ENCODE measurements at places on chromosomes 7 and 10. TPM values are rescaled to one million over a fixed set of nuclear protein-coding genes. Genes with fewer than 3 reads are reported as not detected.

Gene TRIM56
- total RNA-seq: 12.6 TPM

Gene GRID2IP
- 0.06 TPM for total RNA-seq

Gene PPP1R17
- not detected for total RNA-seq

Gene PDE6C
- total RNA-seq: not detected

GRCh38 chr7:96388620-96389383 lies 66.9 kb upstream of the SLC25A13 start:
- H3K27ac ChIP-seq: peak overlapping the region; percentile 57
- H3K4me3 ChIP-seq: no peak overlapping the region
- no peaks in the 10 kb centered on the region for H3K27me3 ChIP-seq

- no peak for DNase-seq
- H3K27me3 ChIP-seq: peaks cover 31% of the 10 kb centered on the region
- H3K4me3 ChIP-seq: no peak overlapping the region
- no peak overlapping the region for H3K27ac ChIP-seq
- no peaks in the 10 kb centered on the region for H3K4me1 ChIP-seq
These were observed 5.8 kb upstream of the ITIH5 start for GRCh38 chr10:7672341-7673134.

DNA sequence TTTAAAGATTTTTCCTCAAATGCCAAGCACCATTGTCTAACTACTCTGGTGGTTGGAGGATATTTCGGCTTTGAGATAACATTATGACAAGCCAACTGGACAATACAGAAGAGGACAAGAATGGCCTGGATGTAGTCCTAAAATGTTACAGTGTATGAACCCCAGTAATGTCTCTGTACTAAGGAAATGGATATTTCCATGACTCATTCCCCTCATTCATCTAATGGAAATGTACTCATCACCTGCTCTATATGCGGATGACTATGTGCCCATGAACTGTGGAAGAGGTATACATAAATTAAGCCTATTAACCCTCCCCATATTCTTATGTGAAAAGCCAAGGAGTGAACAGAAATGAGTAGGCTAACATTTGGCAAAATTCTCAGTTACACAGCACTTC lies 207.9 kb downstream of the CACNA2D1 start:
- H3K27ac ChIP-seq: peak overlapping the region; percentile 38
- DNase-seq: no peak
- H3K27me3 ChIP-seq: no peaks in the 10 kb centered on the region
- peaks cover 29% of the 10 kb centered on the region for H3K4me1 ChIP-seq

DNA sequence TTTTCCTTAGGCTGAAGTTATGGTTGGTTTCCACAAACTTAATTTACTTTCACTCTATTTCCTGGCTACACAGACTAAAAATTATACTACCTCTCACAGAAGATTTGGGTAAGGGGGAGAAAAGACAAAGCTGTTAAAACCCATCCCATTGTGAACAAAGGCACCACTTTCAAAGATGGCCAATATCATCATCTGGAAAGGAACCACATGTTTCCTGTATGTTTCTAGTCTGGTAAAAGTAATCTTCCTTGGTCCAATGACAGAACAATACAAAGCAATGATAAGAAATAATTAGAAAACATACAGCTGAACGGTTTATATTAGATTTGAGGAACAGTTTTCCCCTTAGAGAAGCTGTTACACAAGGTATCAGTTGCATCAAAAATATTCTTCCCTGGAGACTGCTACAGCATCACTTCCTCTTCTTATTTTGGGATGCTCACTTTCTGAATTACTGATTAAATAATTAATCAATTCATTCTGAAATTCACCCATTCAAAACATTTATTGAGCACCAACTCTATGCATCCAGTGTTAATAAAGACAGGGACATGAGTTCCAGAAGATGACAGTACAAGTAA lies 8.5 kb upstream of the SFR1 start:
- H3K27me3 ChIP-seq: no peaks in the 10 kb centered on the region
- no peak overlapping the region for H3K27ac ChIP-seq
- no peaks in the 10 kb centered on the region for H3K36me3 ChIP-seq
- no peak overlapping the region for H3K4me3 ChIP-seq

- no peak overlapping the region for H3K27ac ChIP-seq
- no peaks in the 10 kb centered on the region for H3K27me3 ChIP-seq
- H3K36me3 ChIP-seq: no peaks in the 10 kb centered on the region
These were observed 25.3 kb upstream of the GJD4 start for GRCh38 chr10:35579726-35580422.

DNA sequence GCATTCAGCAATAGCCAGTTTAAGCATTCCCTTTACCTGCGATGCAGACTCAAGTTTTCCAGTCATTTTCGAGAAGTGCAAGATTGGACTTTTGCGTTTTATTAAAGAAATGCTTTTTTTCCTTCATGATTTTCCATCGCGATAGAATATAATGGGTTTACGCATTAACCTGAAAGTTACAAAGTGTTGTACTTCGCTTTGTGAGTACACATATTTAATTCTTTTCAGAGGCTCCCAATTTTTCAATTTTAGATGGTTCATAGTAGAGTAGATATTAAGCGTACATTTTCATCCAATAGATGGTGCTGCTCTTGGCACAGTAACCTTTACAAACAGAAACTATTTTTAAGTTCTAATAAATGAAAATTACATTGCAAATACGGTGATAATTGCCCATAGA lies 1.3 kb downstream of the PTPRZ1 start:
- no peaks in the 10 kb centered on the region for H3K4me1 ChIP-seq
- H3K4me3 ChIP-seq: peak overlapping the region; percentile 60
- no peak for DNase-seq
- no peaks in the 10 kb centered on the region for H3K36me3 ChIP-seq

DNA sequence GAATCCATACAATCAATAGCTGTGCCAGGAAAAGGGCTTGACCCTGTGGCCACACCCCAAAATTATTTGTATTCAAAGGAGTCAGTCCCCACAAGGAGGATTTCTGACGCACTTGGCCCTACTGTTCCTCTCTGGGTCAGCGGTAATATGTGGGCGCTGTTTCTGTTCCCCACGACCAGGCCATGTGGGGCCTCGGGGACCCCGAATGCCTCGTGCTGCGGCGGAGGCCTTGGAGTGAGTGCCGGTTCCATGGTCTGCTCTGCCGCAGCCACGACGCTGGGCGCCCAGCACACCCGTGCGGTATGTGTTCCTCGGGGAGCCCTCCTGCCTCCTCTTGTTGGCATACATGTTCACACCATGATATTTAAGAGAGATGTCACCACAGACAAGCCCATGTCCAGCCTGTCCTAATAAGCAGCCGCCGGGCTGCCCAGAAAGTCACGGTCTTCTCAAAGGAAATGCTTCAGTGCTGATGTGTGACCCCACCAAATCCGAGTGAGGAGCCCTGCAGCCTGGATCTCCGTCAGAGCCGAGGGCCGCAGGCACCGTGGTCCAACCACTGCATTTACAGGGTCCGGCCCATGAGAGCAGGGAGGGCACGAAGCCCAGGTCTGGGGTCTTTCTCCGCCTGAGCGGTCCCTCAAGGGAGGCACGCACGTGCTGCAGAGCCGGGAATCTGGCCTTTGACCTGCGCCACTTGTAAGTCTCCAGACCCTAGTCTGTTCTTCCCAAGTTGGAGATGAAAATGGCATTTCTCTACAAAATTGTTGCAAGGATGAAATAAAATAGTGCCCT lies 36.0 kb downstream of the EN2 start:
- DNase-seq: no peak
- no peaks in the 10 kb centered on the region for H3K27me3 ChIP-seq
- H3K27ac ChIP-seq: no peak overlapping the region
- no peaks in the 10 kb centered on the region for H3K36me3 ChIP-seq
- no peak overlapping the region for H3K4me3 ChIP-seq

- DNase-seq: no peak
- H3K27ac ChIP-seq: no peak overlapping the region
- no peaks in the 10 kb centered on the region for H3K36me3 ChIP-seq
These were observed 75.3 kb upstream of the PPP1R9A start for GRCh38 chr7:94832051-94832450.

- no peaks in the 10 kb centered on the region for H3K36me3 ChIP-seq
- H3K27ac ChIP-seq: no peak overlapping the region
- no peak for DNase-seq
- no peaks in the 10 kb centered on the region for H3K27me3 ChIP-seq
These were observed 110.5 kb downstream of the EBF3 start for GRCh38 chr10:129853562-129853903.

- H3K4me3 ChIP-seq: no peak overlapping the region
- DNase-seq: no peak
- no peak overlapping the region for H3K27ac ChIP-seq
- H3K36me3 ChIP-seq: no peaks in the 10 kb centered on the region
- H3K27me3 ChIP-seq: no peaks in the 10 kb centered on the region
- peaks cover 20% of the 10 kb centered on the region for H3K4me1 ChIP-seq
These were observed 81.0 kb downstream of the CELF2 start for GRCh38 chr10:11098666-11099065.

GRCh38 chr10:49512121-49512809 lies 26.7 kb downstream of the ERCC6 start:
- H3K27ac ChIP-seq: no peak overlapping the region
- H3K4me3 ChIP-seq: no peak overlapping the region
- H3K36me3 ChIP-seq: peaks cover 22% of the 10 kb centered on the region
- H3K27me3 ChIP-seq: no peaks in the 10 kb centered on the region
- no peaks in the 10 kb centered on the region for H3K4me1 ChIP-seq

DNA sequence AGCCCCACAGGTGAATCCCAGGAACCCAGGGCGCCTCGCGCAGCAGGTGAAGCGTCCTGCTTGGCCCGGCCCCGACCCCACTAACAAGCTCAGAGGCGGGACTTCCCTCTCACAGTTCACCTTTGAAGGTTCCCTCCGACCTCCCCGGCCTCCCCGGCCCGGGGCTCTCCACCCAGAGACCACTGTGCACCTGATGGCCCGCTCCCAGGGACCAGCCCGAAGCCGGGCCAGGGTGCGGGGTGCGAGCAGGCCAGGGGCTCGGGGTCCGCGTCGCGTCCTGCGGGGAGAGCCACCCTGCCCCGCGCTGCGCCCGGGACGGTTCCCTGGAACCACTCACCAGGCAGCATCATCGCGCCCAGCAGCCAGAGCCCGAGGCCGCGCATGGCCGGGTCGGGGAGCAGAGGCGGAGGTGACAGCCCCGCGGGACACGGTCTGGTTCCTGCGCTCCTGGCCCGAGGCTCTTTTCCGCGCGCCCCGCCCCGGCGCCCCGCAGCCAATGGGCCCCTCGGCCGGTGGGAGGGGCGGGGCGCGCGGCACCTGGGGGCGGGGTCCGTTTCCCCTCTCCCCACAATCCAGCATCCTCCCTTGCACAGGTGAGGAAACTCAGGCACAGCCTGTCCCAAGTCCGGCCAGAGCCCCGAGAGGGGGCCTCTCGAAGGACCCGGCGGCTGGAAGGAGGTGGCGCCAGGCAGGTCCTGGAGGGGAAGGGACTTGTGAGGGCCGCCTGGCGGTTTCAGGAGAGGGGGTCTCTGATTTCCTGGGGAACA lies at the start of gene ADAM8:
ADAM8 (minus strand) TSS at position 434 of the 767 bp plus-strand sequence; CDS start at position 383, 51 bp downstream.
- H3K4me3 ChIP-seq: peak within 1 kb of the TSS; percentile 15
- no peaks in the 10 kb centered on the region for H3K4me1 ChIP-seq
- no peak within 1 kb of the TSS for H3K27ac ChIP-seq
- H3K27me3 ChIP-seq: peaks cover 7% of the 10 kb centered on the region
- no peak for DNase-seq
- peaks cover 32% of the 10 kb centered on the region for H3K36me3 ChIP-seq

DNA sequence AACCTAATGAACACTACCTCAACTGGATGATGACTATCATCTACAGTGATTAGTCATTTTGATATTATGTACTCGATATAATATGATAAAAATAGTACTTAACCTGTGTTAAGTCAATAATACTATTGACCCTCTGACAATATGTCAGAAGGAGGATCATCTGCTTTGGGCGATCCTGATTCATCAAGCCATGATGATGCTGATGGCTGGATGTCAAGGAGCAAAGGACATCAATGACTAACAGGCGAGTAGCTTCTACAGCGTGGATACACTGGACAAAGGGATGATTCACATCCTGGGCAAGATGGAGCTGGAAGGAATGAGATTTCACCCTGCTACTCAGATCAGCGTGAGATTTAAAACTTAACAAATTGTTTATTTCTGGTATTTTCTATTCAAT lies 94.4 kb upstream of the SKAP2 start:
- DNase-seq: no peak
- H3K4me3 ChIP-seq: no peak overlapping the region
- no peak overlapping the region for H3K27ac ChIP-seq
- H3K27me3 ChIP-seq: no peaks in the 10 kb centered on the region
- no peaks in the 10 kb centered on the region for H3K36me3 ChIP-seq
- no peaks in the 10 kb centered on the region for H3K4me1 ChIP-seq

DNA sequence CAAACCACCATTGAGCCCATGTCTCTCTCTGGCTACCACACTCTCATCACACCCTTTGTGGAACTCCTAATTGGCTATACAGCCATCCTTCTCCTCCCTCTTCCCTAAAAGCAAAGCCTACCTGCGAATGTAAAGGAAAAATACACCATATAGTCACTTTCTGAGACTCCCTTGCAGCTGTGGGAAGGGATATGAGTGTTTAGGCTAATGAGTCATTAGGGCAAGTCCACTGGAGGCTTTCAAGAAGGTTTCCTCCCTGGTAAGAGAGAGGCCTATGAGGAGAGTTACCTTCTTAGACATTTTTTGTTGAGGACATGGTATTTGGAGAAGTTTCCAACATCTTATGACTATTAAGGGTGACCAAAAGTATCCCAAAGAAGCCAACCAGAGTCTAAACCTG lies 4.1 kb upstream of the TMEM243 start:
- H3K36me3 ChIP-seq: no peaks in the 10 kb centered on the region
- peaks cover 5% of the 10 kb centered on the region for H3K4me1 ChIP-seq
- H3K27me3 ChIP-seq: no peaks in the 10 kb centered on the region
- H3K4me3 ChIP-seq: no peak overlapping the region

DNA sequence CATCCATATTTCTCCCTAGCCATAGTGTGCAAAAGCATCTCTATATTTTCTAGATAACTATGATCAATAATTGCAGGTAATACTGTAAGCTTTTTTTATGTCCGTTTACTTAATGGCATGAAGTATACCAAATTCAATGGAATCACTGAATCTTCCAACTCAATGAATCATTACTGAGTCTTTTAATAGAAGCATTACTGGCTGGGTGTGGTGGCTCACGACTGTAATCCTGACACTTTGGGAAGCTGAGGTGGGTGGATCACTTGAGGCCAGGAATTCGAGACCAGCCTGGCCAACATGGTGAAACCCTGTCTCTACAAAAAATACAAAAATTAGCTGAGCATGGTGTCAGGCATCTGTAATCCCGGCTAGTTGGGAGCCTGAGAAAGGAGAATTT lies 372.5 kb downstream of the BMPER start:
- no peak for DNase-seq
- H3K27me3 ChIP-seq: no peaks in the 10 kb centered on the region
- H3K27ac ChIP-seq: no peak overlapping the region
- no peaks in the 10 kb centered on the region for H3K4me1 ChIP-seq
- no peaks in the 10 kb centered on the region for H3K36me3 ChIP-seq

Measured in psoas muscle (tissue), 8 donors.